ENCODE measurements at places on chromosomes 16 and 17.

GRCh38 chr17:42682722-42683403 is 532 bp downstream of the CNTNAP1 start:
- DNase-seq = peak; percentile 73

- DNase-seq = no peak
Measured at GRCh38 chr17:28702026-28702751, 9.5 kb downstream of the PROCA1 start.

DNA sequence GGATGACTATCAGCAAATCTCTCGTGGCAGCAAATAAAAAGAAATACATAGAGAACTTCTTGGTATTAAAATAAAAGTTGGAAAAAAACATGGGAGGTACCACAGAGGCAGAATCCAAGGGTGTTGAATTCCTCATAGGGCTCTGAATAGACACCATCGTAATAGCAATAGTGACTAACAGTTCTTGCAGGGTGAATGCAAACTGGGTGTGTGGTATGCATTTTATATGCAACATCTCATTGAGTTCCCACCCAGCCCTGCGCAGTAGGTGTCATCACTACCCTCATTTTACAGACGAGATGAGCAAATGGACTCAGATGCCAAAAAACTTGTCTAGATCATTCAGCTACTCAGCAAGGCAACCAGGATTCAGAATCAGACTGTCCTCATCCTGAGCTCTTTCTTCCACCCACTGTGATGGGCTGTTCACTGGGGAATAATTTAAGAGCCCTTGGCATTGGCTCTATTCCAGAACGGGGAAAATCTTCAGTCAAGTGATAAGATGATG is 354.6 kb upstream of the CDH11 start:
- DNase-seq = no peak

- DNase-seq = no peak
Measured at GRCh38 chr17:1936766-1937165, 88.4 kb downstream of the RTN4RL1 start.

DNA sequence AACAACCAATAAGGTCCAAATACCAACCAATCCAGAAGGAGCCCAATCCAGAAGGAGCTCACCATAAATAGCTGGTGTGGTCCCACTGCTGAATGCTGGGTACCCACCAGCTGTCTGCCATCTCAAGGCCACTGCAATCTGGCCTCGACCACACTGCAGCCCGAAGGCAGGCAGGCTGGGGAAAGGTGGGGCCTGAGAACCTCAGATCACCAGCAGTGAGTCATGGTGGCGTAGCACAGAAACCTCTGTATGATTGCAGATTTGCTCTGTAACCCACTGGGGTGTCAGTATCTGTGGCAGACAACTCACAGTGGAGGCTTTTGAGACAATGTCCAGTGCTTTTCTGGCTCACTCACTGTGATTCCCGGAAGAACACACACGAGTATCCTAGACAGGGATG is 14.7 kb upstream of the CMTR2 start:
- no peak for DNase-seq

DNA sequence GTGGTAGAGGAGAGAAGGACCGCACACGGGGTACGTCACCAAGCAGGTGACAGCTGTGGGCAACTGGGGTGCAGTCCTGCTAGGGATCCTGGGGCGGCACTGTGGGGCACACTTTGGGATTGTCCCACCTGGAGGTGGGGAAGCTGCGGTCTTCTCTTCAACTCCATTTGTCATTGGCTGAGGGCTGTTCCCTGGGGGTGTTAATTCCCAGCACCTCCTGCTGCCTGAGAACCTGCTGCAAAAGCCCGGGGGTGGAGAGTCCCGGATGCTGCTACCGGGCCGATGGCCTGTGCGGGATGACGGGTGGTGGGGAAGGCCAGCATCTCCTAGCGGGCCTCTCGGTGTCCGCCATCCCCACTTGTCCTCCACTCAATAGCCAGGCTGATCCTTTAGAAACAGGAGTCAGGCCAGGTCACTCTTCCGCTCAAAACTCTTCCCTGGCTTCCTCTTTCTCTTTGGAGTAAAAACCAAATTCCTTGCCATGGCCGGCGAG is 100.2 kb downstream of the CYLD start:
- DNase-seq = no peak

- DNase-seq = no peak
Measured at GRCh38 chr16:51839727-51840462, 688.8 kb upstream of the SALL1 start.

All from HuH-7.5 (cell line).